ENCODE measurements at places on chromosomes 12 and 14.

DNA sequence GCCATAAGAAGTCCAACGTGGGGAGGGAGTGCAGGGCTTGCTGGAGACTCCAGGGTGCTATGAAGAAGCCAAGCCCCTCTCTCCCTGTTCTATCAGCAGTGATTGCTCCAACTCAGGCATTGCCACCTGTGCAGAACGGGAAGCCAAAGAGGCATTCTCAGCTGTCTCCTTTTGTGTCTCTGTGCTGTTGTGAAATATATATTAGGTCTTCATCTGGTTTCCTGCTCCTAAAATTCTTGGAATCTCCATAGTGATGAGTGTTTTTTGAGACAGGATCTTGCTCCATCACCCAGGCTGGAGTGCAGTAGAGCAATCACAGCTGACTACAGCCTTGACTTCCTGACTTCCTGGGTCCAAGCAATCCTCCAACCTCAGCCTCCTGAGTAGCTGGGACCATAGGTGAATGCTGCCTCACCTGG lies 51.2 kb upstream of the AEBP2 start:
- no peaks in the 10 kb centered on the region for H3K4me1 ChIP-seq
- H3K4me3 ChIP-seq, result no peak overlapping the region
- H3K36me3 ChIP-seq, result no peaks in the 10 kb centered on the region
- no peak overlapping the region for H3K27ac ChIP-seq

GRCh38 chr14:57345106-57345505 lies 45.3 kb upstream of the NAA30 start:
- no peak for DNase-seq
- no peak overlapping the region for H3K4me3 ChIP-seq
- no peak overlapping the region for H3K27ac ChIP-seq
- H3K27me3 ChIP-seq, result no peaks in the 10 kb centered on the region
- H3K36me3 ChIP-seq, result no peaks in the 10 kb centered on the region

GRCh38 chr14:64725261-64725815 lies 21.1 kb downstream of the PLEKHG3 start:
- no peaks in the 10 kb centered on the region for H3K36me3 ChIP-seq
- no peak overlapping the region for H3K4me3 ChIP-seq
- no peak overlapping the region for H3K27ac ChIP-seq

- no peaks in the 10 kb centered on the region for H3K27me3 ChIP-seq
- no peaks in the 10 kb centered on the region for H3K36me3 ChIP-seq
- H3K27ac ChIP-seq, result no peak overlapping the region
- DNase-seq, result no peak
- H3K4me3 ChIP-seq, result no peak overlapping the region
Measured at GRCh38 chr12:125001636-125002035, 8.2 kb downstream of the BRI3BP start.

DNA sequence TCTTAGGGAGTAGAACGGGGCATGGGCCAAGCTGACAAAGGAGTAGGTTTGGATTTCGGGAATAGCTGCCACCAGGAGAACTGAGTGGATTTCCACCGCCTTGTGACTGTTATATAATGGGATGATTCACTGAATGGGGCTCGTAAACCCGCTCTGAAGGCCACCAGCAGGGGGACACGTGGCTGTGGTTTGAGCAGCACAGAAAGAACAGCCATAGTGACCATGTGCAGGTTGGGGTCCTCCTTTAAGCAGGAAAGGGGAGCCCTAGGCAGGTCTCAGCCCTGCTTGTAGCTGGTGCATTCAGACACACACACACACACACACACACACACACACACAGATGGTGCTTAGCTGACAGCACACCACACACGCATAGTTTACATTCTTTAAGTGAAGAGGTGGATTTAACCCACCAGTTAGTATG lies 8.6 kb upstream of the ASB2 start:
- H3K27ac ChIP-seq, result no peak overlapping the region
- H3K36me3 ChIP-seq, result no peaks in the 10 kb centered on the region
- no peak overlapping the region for H3K4me3 ChIP-seq
- H3K4me1 ChIP-seq, result peaks cover 7% of the 10 kb centered on the region

- no peak for DNase-seq
- H3K36me3 ChIP-seq, result no peaks in the 10 kb centered on the region
- H3K27me3 ChIP-seq, result no peaks in the 10 kb centered on the region
- H3K4me1 ChIP-seq, result no peaks in the 10 kb centered on the region
- H3K4me3 ChIP-seq, result no peak overlapping the region
- H3K27ac ChIP-seq, result no peak overlapping the region
Measured at GRCh38 chr12:13152756-13153155, 43.8 kb upstream of the EMP1 start.

DNA sequence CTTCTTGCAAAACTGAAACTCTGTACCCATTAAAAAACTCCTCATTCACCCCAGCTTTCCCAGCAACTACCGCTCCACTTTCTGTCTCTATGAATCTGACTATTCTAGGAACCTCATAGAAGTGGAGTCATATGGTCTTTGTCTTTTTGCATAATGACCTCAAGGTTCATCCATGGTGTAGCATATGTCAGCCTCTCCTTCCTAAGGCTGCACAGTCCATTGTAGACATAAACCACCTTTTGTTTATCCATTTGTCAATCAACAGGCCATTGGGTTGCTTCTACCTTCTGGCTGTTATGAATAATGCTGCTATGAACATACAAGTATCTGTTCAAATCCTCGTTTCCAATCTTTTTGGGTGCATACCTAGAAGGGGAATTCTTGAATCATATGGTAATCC lies 21.1 kb downstream of the NT5DC3 start:
- no peak overlapping the region for H3K4me3 ChIP-seq
- peaks cover 11% of the 10 kb centered on the region for H3K36me3 ChIP-seq
- no peak for DNase-seq
- H3K4me1 ChIP-seq, result no peaks in the 10 kb centered on the region

GRCh38 chr14:21255385-21256101 lies 13.7 kb downstream of the HNRNPC start:
- no peak for DNase-seq
- no peaks in the 10 kb centered on the region for H3K27me3 ChIP-seq
- no peak overlapping the region for H3K27ac ChIP-seq
- no peak overlapping the region for H3K4me3 ChIP-seq
- H3K36me3 ChIP-seq, result peaks cover 55% of the 10 kb centered on the region

GRCh38 chr12:52778833-52779232 lies 1.7 kb upstream of the KRT76 start:
- no peak for DNase-seq
- no peak overlapping the region for H3K4me3 ChIP-seq
- no peak overlapping the region for H3K27ac ChIP-seq
- no peaks in the 10 kb centered on the region for H3K36me3 ChIP-seq
- peaks cover 30% of the 10 kb centered on the region for H3K27me3 ChIP-seq

Data from SK-N-SH (cell line).